ENCODE measurements at places on chromosomes 4 and X. TPM values are rescaled to one million over a fixed set of nuclear protein-coding genes. Genes with fewer than 3 reads are reported as not detected.

C4orf50 gene
- 0.82 TPM for total RNA-seq

PDCL2 gene
- not detected for total RNA-seq

SPANXD gene
- not detected for total RNA-seq

ZNF157 gene
- 0.19 TPM for total RNA-seq

SPRY1 gene
- 73.7 TPM for total RNA-seq

GSX2 gene
- total RNA-seq = not detected

GUCY1A1 gene
- not detected for total RNA-seq

TSPAN6 gene
- total RNA-seq = not detected

INTS6L gene
- total RNA-seq = 20.3 TPM

MAGEC2 gene
- total RNA-seq = not detected

GPR50 gene
- total RNA-seq = not detected

UGT2B15 gene
- total RNA-seq = not detected

ZDHHC9 gene
- 5.5 TPM for total RNA-seq

CYTL1 gene
- not detected for total RNA-seq

NAT8L gene
- total RNA-seq = 0.09 TPM

CCDC149 gene
- total RNA-seq = not detected

ARHGEF9 gene
- 42.8 TPM for total RNA-seq

UBE2K gene
- total RNA-seq = 75.4 TPM

KIT gene
- 0.96 TPM for total RNA-seq

TAF7L gene
- not detected for total RNA-seq

GLRA2 gene
- total RNA-seq = not detected

KIAA1210 gene
- not detected for total RNA-seq

IL9R gene
- 87.0 TPM for total RNA-seq

ARHGAP6 gene
- not detected for total RNA-seq

BMPR1B gene
- total RNA-seq = not detected

CXorf66 gene
- not detected for total RNA-seq

SATL1 gene
- 0.09 TPM for total RNA-seq

CSAG2 gene
- 2.7 TPM for total RNA-seq

GCNA gene
- 4.3 TPM for total RNA-seq

LPAR4 gene
- 0.40 TPM for total RNA-seq

WFS1 gene
- total RNA-seq = 2.2 TPM

GRIA2 gene
- total RNA-seq = not detected

MXRA5 gene
- not detected for total RNA-seq

PNMA6F gene
- total RNA-seq = not detected

PRIMPOL gene
- total RNA-seq = 21.0 TPM

MCF2 gene
- total RNA-seq = 0.23 TPM

CXCL13 gene
- total RNA-seq = not detected

TLR1 gene
- 5.3 TPM for total RNA-seq

VGLL1 gene
- not detected for total RNA-seq

SASH3 gene
- 248 TPM for total RNA-seq

TDO2 gene
- total RNA-seq = not detected

FAM47E gene
- not detected for total RNA-seq

FRG1 gene
- 66.2 TPM for total RNA-seq

HSFX2 gene
- 0.53 TPM for total RNA-seq

PDGFRA gene
- not detected for total RNA-seq

MAGEA1 gene
- not detected for total RNA-seq

PRSS12 gene
- not detected for total RNA-seq

RHOXF1 gene
- total RNA-seq = not detected

CPLX1 gene
- total RNA-seq = 1.3 TPM

F11 gene
- not detected for total RNA-seq

MAOB gene
- not detected for total RNA-seq
